T1000 (cell line): ENCODE measurements at places on chromosomes 7 and 10.

- DNase-seq = no peak
These were observed 13.2 kb downstream of the HYCC1 start for GRCh38 chr7:23000597-23001360.

DNA sequence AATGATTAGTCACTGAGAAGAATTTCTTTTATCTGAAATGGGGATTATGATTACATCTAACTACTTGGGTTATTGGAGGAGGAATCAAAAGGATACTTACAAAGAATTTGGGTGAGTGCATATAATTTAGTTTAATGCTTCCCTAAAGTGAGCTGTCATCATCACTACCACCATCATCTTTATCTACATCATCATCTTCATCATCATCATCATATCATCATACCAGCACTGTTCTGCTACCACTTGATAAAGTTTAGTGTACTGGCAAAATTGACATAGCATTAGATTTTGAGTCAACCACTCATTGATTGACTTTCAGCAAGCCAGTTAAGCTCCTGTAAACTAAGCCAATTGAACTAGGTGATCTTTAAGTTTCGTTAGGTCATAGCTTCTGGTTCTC, 245.6 kb upstream of the DKK1 start:
- DNase-seq = no peak

GRCh38 chr10:109740436-109740835, 182.9 kb downstream of the XPNPEP1 start:
- DNase-seq = no peak

- no peak for DNase-seq
These were observed 105.2 kb downstream of the GSAP start for GRCh38 chr7:77310982-77311381.

GRCh38 chr10:71504168-71504567, 107.4 kb downstream of the CDH23 start:
- DNase-seq = no peak
